Stimulated activated CD8-positive, alpha-beta memory T cell treated with anti-CD3 and anti-CD28 coated beads, Interleukin-2, amount 100 ng/mL, for 1 hour (primary cell): ENCODE measurements at places on chromosomes 12 and 14.

- DNase-seq: no peak
Measured at GRCh38 chr12:11953523-11953922, 117.2 kb upstream of the BCL2L14 start.

GRCh38 chr12:75651342-75651695 is 139.9 kb upstream of the KRR1 start:
- no peak for DNase-seq

- DNase-seq: no peak
Measured at GRCh38 chr14:26124896-26125438, 472.9 kb downstream of the NOVA1 start.

- no peak for DNase-seq
Measured at GRCh38 chr14:100608064-100608463, 20.8 kb upstream of the BEGAIN start.

GRCh38 chr14:92486881-92487280 is 26.7 kb upstream of the RIN3 start:
- no peak for DNase-seq

- no peak for DNase-seq
Measured at GRCh38 chr12:51528852-51529650, 62.0 kb upstream of the SCN8A start.

DNA sequence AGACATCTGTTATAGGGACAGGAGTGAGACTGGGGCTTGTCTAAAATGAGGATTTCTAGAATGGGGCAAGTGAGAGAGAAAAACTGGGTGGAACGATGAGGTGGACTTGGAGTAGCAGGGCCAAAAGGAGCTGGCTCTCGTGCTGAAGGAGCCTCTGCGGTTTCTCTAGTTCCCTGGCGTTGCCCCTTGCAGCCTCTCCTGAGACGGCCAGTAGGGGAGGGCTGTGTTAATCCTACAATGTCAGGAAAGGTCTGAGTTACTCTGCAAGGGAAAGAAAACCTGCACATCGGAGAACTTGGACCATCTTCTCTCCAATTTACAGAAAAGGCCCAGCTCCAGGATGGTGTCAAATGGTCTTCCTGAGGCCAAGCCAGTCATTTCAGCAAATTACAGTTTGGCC is 963.8 kb upstream of the FLRT2 start:
- DNase-seq: no peak

GRCh38 chr14:100618318-100618693 is 31.1 kb upstream of the BEGAIN start:
- no peak for DNase-seq

DNA sequence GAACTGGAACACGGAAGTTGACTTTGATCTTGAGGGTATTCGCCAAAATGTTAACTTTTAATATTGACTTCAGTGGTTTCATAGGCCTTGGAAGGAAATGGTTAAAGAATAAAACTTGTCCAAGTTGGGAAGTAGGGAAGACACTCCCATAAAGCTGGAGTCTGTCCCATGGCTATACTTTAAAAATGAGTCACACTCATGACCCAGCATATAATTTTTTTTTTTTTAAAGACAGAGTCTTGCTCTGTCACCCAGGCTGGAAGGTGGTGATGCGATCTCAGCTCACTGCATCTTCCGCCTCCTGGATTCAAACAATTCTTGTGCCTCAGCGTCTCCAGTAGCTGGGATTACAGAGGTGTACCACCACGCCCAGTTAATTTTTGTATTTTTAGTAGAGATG is 19.6 kb downstream of the TMPRSS12 start:
- no peak for DNase-seq

- DNase-seq: no peak
Measured at GRCh38 chr12:130981074-130981742, 27.5 kb downstream of the ADGRD1 start.

DNA sequence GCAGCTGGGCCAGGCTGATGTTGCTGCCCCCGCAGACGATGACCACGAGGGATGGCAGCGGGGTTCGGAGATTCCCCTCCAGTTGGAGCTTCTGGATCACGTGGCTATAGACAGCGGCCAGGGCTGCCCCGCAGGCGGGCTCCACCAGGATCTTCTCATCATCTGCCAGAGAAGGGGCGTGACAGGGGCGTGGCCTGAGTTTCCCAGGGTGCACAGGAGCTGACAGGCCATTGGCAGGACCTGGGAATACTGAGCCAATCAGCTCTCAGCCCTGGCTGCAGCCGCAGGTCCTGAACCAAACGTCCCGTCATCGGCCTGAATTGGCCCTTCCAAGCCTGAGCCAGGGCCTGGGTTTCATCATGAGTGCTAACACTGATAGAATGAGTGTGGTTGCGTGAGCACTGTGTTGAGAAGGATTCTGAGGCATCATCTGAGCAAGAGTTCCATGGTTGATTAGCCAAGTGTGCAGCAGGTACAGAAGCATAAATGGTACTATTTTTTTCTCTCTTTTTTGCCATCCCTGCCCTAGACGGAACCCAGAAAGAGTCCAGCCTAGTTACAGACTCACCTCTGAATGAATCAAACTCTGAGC is 10.6 kb downstream of the SDS start:
- no peak for DNase-seq

GRCh38 chr12:12048266-12048665 is 22.5 kb upstream of the BCL2L14 start:
- no peak for DNase-seq

DNA sequence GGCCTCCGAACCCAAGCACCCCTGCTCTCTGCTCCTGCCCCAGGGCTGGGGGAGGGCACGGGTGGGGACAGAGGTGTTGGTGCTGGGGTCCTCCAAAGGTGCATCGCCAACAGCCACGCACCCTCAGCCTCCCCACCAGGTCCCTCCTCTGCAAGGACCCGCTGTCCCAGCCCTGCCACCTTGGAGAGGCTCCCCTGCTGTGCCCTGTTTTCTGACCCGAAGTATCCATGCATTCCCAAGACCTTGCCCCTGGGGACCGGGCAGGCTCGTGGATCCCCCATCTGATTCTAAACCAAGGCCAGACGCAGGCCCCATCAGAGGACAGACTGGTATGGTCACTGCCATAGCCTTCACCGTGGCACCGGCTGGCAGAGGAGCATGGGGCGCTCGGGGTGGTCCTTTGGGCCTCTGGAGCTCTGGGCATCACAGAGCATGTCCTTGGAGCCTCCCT is 22.7 kb upstream of the BEGAIN start:
- DNase-seq: no peak

DNA sequence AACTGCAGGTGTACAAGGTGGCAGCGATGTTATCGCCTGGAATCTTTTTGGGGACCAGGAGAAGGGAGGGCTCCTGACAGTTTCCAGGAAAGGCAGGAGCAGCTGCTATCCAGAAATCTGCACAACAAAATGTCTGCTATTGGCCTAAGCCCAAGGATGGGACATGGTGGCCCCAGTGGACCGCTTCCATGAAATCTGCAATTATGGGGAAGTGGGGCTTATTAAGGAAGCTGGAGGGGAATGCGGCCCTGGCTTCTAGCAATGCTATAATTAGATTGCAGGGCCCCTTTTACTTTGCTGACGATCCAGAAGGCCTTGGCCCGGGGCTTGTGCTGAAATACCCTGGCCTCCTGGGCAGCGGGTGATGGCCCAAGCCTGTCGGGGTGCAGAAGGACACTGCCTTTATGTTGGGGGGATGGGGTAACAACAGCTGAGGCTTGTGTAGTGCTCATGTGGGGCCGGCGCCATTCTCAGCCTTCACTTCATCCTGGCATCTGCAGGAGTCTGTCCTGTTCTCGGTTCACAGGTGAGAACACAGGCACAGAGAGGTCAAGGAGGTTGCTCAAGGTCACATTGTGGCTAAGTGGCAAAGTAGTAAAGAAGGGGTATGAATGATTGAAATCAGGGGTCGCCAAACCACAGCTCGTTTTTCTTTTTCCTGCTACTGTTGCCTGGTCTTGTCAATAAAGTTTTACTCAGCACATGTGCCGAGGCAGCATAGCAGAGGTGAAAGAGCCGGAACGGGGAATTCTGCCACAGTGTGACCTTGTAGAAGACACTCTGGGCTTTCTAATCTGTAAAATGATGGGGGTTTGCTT is 153.5 kb downstream of the RBM19 start:
- no peak for DNase-seq

DNA sequence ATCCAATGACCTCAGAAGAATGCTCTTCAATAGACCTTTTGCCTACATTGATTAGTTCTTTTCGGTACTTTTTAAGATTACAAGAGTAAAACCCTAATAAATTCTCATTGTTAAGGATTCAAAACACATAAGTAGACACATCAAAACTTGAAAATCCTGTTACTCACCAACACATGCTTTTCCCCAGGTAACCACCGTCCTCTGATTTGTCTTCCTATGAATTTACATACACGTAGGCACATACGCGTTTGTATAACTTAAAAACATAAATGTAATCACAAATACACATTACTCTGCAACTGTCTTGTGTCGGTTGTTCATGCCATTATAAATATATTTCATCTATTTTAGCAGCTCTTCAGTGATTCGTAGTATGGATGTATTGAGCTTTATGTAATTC is 910 bp upstream of the WASHC4 start:
- DNase-seq: no peak

- no peak for DNase-seq
Measured at GRCh38 chr12:14612898-14613445, 45.3 kb upstream of the PLBD1 start.

DNA sequence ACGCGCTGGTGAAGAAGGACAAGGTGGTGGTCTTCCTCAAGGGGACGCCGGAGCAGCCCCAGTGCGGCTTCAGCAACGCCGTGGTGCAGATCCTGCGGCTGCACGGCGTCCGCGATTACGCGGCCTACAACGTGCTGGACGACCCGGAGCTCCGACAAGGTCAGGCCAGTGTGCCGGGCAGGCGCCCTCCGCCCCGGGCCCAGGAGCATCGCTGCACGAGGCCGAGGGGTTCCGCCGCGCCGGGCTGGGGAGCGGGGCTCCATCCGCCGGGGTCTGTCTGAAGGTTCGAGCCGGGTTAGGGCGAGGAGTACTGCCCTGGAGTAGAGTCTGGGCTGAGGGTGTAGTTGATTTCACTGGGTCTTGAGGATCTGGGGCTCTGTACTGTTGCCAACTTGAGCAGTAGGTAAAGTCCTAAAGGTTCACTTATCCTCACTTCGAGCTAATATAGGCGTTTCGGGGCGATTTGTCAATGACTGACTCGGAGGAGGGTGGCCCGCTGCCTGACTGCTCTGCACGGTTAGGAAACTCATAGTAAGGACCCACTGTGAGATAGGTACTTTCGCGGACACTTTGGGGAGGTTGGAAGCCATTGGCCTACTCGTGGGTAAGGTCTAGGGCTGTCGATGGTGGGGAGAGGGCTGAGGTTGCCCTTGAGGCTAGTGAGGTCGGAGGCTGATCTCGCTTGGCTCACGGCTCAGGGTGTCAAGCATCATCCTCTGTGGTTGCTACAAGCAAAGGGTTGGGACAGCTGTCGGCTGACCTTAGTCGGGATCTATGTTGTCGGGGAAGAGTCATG is 574 bp downstream of the GLRX5 start:
- no peak for DNase-seq

- no peak for DNase-seq
Measured at GRCh38 chr12:21439347-21439746, 1.9 kb downstream of the PYROXD1 start.

- peak; percentile 62 for DNase-seq
Measured at GRCh38 chr12:57240066-57240921, 10.7 kb downstream of the STAC3 start.

- no peak for DNase-seq
Measured at GRCh38 chr14:37223947-37224474, 26.3 kb downstream of the MIPOL1 start.

DNA sequence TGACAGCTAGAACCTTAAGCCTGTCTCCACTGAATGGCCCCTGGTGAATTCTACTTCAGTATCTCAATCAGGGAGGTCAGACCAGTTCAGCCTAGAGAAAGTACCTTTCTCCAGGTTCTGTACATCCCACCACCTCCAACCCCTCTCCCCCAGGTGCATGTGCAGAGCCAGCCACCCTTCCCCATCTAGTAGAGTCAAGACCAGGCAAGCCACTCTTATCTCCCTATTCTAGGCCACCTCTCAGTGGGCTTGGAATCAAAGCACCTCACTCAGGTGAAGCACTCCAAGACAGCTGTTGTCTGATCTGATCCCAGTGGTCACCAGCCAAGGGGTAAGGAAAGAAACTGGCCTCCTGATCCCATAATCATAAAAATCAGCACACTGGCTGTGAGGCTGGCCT is 340.9 kb downstream of the BCL11B start:
- no peak for DNase-seq

- DNase-seq: no peak
Measured at GRCh38 chr14:78254911-78255461, 84.8 kb downstream of the NRXN3 start.

- DNase-seq: no peak
Measured at GRCh38 chr14:106021832-106022231, 495.4 kb downstream of the TMEM121 start.

DNA sequence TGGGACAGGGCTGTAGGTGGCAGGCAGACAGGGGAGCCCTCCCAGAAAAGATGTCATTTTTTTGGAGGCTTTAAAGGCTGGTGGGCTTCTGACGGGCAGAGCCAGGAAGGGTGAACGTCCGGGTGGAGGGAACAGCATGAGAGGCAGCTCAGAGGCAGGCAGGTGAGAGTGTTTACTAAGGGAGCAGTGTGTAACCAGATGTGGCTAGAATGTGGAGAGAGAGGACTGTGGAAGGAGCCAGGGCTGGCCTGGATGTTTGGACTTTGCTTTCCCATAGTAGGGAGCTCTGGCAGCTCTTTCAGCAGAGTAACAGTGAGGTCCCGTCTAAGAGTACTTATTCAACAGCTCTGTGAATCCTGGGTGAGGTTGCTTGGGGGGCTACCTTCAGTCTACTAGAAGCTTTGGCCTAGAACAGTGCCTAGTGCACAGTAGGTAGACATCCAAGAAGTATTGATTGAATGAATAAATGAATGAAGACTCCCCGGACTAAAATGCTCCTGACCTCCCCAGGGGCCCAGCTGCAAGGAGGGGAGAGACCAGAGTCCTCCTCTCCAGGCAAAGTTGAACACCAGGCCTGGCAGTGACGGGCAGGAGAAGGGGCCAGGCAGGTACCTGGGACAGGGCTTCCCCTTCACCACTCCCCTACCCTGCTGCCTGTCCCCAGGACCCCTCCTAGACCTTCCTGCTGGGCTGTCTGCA is 8.5 kb downstream of the FAM222A start:
- DNase-seq: no peak

- no peak for DNase-seq
Measured at GRCh38 chr12:90959538-90960139, 4.7 kb upstream of the CCER1 start.

DNA sequence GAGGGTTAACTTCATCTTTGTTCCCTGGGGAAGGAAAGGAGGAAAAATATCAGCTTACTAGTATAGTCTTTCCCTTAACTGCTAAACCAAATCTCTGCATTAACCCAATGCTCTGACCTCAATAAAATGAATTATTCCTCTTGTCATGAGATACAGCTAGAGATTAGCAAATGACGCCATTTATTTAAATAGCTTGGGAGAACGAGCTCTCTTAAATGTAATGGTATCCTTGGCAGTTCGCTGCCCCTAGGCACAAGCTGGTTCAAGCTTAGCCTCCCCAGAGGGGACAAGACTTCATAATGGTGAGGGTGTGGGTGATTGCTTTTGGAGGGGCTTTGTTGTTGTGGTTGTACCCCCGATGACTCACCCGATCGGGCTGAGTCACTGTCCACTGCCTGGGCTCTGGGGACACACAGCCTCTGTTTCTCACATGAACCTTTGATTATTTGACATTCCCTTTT is 19.6 kb downstream of the FNTB start:
- no peak for DNase-seq
